NCI-H510A treated with DMSO at 0.1 percent for 48 hours (cell line): ENCODE measurements at places on chromosomes 1 and 21.

GRCh38 chr1:223114871-223115270, 28.2 kb downstream of the TLR5 start:
- no peak for DNase-seq

- DNase-seq = no peak
Observed at GRCh38 chr1:116869611-116870010, 40.1 kb upstream of the PTGFRN start.

DNA sequence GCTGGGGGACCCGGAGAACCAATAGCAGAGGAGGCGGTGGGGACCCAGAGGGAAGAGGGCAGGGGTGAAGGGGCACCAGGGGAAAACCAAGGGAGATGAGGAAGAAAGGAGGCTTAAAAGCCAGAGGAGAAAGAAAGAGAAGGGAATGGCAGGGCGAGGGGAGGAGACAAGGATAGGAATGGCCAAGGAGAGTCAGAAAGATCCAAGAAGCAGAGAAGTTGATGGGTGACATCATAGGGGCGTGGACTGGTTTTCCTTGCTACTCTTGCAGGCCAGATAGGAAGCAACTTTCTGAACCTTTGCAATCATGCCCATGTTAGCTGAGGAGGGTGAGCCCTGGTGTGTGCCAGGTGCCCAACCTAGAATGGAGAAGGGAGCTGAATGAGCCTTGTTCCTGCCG, 5.4 kb downstream of the NPR1 start:
- no peak for DNase-seq

DNA sequence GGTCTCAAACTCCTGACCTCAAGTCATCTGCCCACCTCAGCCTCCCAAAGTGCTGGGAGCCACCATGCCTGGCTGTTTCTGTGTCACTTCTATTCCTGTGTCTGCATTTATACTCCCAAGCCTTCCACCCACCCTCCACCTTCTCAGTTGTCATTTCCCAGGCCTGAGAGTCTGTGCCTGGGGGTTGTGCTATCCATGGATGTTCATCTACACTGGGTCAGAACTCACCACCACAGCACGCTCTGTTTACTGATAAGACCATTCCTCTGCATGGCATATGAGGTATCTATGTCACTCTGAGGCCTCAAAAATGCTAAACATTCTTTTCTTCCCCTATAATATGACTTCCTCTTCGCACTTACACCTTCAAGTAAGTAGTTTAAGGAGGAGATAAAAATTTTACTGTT, 6.1 kb downstream of the NENF start:
- DNase-seq = no peak

DNA sequence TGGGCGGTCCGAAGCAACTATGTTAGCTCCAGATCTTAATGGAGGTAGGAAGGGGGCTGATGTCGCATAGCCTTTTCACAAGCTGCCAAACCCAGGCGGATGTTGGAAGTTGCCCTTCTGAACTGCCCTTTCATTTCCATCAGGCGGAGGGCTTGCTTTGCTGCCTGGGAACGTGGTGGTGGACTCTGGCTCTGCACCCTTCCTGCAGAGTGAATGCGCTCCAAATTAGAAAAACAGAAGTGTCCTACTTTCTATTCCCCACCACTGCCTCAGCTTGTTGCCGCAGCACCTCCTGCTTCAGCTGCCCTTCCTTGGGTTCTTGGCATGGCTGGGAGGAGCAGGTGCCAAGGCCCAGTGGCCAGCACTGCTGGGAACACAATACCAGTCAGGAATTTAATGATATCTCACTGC, 60.6 kb downstream of the AK4 start:
- no peak for DNase-seq

DNA sequence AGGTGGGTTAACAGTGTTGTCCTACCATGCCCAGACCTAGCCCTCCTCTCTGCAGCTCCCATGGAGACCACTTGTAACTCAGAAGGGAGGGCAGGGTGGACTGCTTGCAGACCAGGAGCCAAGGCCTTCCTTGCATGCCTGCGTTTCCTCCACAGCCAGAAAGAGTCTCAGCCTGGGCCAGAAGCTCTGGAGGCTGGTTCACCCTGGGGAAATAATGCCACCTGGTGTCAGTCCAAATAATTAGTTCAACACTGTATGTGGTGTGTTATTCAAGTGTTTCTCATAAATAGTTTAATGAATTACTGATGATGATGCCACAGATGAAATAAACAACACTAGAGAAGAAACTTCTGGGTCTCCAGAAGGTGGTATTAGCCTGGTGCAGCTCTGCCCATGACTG, 16.9 kb upstream of the VANGL1 start:
- DNase-seq = no peak

DNA sequence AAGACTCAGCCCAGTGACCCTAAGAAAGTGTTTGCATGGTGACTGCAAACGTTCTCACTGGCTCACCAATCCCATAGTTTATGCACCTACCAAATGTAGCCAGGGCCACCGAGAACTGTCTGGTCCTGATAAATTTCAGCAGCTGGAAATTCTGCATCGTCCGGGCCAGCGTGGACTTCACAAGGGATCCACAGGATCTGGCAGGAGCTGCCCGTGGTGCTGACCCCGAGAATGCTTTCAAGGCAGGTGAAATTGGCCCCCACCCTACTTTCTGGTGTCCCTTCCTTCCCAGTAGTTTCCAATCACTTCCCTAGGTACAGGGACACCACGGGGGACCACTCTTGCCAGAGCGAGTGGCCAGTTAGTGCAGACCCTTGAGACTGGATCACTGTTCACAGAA, 26.2 kb downstream of the UBASH3A start:
- DNase-seq = no peak

DNA sequence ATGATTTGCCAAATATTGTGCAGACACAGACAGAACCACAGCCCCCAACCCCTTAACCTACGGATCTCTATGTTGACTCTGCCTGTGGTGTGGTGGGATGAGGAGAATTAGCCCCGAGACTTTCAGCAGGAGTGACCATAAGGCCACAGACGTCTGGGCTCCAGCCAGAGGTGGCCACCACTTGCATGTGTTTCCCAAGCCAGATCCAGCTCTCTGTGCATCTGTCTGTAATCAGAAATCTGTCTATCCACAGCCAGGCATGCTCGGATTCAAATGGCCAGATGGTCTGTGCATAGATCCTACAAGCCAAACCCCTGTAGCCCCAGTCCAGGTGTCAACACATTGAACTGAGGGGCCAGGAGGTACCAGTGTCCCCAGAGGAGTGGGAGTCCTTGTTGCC, 140.6 kb downstream of the SYF2 start:
- DNase-seq = no peak

GRCh38 chr1:19525607-19526545, 40.5 kb upstream of the CAPZB start:
- DNase-seq = peak; percentile 49

GRCh38 chr1:83641206-83641658, 357.7 kb downstream of the TTLL7 start:
- DNase-seq = peak; percentile 19

DNA sequence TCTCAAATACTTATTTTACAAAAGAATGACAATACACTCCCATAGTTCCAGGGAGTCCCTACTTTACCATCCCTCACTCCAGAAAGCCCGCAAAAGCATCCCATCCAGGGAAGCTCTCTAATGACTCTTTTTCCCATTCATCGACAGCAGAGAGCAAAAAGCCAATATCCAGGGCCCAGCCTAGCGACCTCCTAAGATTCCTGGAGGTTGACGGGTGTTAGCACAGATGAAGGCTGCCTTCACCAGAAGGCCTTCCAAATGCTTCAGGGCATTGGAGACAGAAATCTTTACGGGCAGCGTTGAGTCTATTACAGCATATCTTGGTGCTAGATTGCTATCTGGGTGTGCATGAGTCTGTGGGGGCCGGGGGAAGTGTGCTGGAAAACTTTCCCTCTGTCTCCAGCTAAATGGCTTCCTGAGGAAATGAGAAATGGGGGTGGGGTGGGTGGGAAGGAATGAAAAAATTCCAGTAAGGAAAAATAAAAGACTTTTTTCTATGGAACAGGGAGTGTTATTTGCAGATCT, 136.6 kb downstream of the PROX1 start:
- no peak for DNase-seq

DNA sequence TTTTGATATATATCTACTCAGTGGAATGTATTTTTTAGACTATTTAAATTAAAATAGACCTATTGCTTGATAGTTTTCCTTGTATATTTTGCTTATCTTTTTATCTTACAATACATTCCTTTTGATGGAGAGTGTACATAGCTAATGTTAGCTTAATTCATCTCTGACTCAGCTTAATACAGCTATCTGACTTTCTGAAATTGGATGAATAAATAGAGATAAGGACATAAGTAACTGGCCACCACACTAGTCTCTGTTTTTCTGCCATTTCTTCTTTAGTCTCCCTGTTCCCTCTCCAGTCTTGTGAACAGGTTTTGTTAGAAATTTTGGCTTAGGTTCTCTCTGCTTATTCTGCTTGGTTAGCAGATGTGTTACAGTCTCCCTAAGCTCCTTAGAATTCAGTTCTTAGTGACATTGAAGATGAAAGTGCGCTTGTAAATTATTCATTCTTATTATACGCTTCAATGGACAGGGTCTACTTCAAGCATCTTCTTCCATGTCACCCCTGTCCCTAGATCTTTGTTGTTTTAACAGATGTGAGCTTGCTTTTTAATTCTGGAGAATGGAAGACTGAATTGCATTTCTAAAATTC, 59.6 kb downstream of the XPR1 start:
- no peak for DNase-seq

DNA sequence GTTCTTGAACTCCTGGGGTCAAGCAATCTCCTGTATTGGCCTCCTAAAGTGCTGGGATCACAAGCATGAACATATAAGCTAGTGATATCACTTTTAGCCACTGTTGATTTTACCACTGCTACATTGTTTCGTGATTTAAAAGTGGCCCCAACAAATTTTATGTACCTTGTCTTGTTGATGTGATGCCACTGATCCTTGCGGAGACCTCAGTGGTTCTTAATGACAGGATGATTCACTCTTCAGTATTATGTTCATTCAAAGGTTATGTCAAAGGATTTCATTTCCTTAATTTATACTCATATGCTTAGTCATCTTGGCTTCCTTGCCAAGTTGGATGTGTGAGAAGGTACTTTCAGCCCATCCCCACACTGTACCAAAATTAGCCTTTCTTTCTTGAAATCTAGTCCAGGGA, 12.1 kb downstream of the PRKACB start:
- DNase-seq = no peak

DNA sequence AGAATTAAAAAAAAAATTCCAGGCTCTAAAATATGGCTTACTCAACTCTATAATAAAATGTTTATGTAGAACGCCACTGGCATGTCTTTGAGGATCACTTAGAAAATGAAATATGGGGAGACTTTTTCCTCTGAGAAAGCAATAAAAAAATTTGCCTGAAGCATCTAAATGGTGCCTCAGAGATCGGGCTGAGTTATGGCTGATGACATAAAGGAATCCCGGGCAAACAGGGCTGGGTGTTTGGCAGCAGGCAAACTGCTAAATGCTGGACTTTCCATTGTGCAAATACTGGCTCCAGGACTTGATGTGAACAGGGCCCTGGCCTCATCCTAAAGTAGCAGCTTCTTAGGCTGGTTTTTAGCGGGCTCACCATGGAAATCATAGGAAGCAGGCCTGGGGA, 44.5 kb upstream of the C1orf87 start:
- no peak for DNase-seq

GRCh38 chr21:25081096-25081495, 526.2 kb downstream of the MRPL39 start:
- DNase-seq = no peak

DNA sequence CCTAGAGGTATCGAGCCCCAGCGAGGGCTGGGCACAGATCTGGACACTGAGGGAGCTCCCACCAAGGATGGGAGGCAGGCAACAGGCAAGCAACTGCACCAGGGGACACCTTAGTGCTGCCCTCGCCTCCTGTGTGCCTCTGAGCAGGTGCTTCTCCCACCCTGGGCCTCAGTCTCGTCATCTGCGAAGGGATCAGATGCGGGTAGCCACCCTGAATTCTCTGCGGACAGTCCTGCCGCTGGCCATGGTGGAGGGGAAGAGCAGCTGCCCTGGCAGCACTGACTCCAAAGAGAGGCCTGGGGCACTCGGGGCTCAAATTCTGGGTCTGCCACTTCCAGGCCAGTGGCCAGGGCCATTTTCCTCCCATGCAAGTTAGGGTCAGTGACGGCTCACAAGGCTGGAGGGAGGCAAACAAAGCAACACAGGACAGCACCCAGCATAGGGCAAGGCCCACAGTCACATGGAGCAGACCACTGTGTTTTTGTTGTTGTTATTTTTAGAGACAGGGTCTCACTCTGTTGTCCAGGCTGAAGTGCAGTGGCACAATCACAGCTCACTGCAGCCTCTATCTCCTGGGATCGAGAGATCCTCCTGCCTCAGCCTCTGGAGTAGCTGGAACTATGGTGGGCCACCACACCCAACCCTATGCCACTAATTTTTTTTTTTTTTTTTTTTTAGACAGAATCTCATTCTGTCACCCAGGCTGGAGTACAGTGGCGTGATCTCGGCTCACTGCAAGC, 7.1 kb upstream of the SDC3 start:
- DNase-seq = no peak

DNA sequence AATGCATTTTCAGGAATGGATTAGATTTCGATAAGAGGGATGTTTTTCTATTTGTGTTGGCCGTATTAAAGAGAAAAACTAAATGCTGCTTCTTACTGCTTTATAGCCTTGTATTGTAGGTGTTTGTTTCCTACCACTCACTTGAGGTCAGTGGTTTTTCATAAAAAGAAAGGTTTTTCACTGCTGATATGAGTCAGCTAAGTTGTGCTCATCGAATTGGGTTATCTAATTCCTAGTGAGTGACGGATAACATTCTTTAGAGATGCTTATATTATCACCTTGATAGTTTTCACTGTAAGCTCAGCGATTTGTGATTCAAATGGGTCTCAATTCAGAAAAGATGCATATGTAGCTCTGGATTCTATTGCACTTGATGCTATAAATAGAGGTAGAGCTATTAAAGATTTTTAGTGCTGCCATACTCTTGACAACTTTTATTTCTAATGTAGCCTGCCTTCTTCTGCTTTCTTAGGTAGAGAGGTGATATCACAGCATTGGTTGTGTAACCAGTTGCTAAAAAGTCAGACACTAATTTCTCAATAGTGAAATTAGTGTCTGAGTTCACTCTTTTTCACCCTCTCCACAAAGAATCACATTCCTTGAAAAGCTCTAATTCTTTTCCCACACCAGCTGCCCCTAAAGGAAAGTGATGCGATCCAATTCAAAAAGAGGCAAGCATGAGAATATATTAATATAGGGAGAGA, 180.0 kb downstream of the RASAL2 start:
- DNase-seq = no peak

DNA sequence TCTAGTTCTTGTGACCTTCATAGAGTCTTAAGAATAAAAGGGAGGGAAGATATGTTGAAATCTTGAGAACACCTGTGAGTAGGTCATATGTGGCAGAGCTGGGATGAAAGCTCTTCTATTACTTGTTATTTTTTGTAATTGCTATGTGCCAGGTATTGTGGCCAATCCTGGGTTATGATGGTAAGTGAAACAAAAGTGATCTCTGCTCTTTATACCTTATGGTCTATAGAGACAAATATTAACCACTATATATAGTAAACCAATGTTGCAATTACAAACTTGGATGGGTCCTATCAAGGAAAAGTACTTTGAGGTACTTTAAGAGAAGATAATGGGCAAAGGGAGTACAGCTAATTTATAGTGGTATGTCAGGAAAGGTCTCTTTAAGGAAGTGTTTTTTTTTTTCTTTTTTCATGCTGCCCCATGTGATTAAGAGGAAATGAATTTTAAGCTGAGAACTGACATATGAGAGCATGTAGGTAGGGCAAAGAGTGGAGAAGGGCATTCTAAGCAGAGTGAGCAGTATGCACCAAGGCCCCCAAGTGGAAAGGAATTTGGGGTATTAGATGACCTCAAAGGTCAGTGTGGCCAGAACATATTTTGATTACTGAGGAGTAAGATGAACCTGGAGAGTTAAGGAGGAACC, 43.3 kb downstream of the POU2F1 start:
- no peak for DNase-seq

GRCh38 chr1:36465731-36466369, 1.7 kb upstream of the MRPS15 start:
- peak; percentile 77 for DNase-seq
